ENCODE measurements at places on chromosomes 4 and X. TPM values are rescaled to one million over a fixed set of nuclear protein-coding genes. Genes with fewer than 3 reads are reported as not detected.
A peak's percentile ranks its signal among the peaks of the same experiment; 100 is the strongest.

DNA sequence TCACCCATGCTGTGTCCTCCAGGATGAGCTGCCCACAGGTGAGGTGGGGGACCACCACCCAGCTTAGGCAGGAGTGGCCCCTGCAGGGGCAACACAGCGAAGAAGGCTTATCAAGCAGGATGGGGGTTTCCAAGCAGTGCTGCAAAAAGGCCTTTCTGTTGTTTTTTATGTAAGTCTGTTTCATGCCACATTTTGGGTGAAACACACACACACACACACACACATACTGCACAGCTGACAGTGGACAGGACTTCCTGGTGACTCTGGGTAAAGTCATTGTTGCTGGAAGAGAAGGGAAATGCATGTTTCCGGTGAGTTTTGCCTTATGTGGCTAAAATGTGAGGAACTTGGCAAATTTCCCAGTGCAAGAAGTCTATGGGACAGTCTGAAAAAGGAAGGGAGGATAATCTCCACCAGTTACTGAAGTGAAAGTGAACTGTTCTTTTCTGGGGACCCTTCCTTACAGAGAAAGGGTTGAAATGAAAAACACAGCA lies 119.2 kb downstream of the IRF2 start:
- DNase-seq: peak; percentile 54

DNA sequence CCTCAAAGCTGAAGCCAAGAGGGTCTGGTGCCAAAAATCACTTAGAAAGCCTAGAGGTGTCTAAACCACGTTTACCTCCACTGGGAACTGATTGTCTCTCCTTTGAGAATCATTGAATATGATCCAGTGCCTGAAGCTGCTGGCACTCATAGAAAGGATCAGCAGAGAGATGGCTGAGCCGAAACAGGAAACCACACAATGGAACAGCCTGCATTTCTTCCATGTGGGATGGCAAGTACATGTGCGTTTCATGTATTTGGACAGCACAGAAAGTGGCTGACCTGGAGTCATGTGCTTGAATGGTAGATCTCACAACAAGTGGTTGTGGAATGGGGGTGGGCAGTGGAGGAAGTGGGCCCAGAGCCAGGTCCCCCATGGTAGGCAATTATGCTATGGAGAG lies 533.7 kb downstream of the INPP4B start:
- DNase-seq: no peak

GRCh38 chr4:22129454-22130029 lies 181.0 kb upstream of the KCNIP4 start:
- peak; percentile 39 for DNase-seq

GRCh38 chr4:58090539-58090938 lies 980.4 kb upstream of the IGFBP7 start:
- DNase-seq: no peak

GRCh38 chr4:114577386-114577785 lies 21.2 kb upstream of the UGT8 start:
- DNase-seq: no peak

- DNase-seq: no peak
Observed at GRCh38 chr4:163195247-163195765, 28.6 kb upstream of the NAF1 start.

GRCh38 chr4:101280866-101281600 lies 66.3 kb downstream of the PPP3CA start:
- no peak for DNase-seq

DNA sequence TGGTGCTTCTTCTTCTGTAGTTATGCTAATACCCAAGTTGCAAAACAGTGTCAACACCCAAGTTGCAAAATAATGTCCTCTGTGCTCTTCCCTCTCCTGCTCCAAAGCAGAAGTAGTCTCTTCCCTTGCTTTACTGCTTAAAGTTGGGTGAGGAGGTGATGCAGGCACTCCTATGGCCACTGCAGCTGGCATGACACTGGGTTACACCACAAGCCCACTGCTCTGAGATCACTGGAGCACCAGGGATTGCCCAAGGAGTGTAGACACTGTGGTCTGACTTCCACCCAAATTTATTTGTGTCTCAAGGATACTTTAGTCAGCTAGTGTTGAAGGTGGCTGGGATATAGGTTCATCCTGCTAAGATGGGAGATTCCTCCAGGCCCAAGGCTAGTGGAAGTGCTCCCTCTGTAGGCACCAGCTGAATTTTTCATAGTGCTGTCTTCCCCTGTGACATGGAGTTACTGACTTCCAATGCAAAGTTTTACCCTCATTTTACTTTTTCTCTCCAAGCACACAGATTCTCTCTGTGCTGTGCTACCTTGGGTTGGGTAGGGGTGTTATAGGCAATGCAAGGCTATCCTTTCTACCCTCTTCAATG lies 196.2 kb upstream of the TENT5D start:
- DNase-seq: no peak

- peak; percentile 33 for DNase-seq
Observed at GRCh38 chrX:47628982-47629381, 748 bp downstream of the CFP start.

DNA sequence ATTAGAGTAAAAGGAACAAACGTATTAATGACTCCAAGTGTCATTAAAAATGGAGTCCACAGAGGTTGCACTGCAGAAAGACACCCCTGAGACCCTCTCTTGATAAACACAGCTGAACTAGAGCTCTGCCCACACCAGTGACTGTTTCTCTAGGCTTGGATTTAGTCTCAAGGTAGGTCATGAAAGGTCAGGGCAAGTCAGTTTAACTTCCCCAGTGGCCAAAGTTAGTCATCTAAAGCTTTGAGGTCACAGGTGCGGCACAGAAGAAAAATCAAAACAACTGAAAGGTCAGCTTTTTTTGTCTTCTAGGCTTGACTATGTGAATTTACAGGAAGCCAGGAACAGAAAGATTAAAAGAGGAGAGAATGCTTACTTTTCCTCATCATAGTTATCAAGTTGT lies 749.6 kb downstream of the RAB28 start:
- DNase-seq: no peak

GRCh38 chrX:65781845-65782244 lies 114.4 kb downstream of the MSN start:
- no peak for DNase-seq

- no peak for DNase-seq
Observed at GRCh38 chrX:43962636-43963035, 10.6 kb downstream of the NDP start.

- peak; percentile 5 for DNase-seq
Observed at GRCh38 chr4:118033148-118034052, 886 bp upstream of the NDST3 start.

DNA sequence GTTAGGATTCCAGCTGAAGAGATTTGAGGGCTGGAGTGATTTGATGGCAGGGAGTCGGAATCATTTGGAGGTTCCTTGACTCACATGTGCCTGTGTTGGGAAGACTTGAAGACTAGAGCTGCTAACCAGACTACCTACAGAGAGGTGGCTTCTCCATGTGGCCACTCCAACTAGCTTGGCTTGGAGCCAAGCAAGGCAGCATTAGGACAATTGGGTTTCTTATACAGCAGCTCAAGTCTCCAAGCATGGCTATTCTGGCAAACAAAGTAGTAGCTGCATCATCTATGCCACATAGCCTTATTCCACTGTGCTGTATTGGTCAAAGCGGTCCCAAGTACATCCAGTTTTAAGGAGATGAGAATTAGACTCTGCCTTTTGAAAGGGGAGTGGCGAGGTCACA lies 171.7 kb upstream of the SLC4A4 start:
- DNase-seq: no peak

GRCh38 chr4:13681570-13681969 lies 54.0 kb upstream of the BOD1L1 start:
- no peak for DNase-seq

DNA sequence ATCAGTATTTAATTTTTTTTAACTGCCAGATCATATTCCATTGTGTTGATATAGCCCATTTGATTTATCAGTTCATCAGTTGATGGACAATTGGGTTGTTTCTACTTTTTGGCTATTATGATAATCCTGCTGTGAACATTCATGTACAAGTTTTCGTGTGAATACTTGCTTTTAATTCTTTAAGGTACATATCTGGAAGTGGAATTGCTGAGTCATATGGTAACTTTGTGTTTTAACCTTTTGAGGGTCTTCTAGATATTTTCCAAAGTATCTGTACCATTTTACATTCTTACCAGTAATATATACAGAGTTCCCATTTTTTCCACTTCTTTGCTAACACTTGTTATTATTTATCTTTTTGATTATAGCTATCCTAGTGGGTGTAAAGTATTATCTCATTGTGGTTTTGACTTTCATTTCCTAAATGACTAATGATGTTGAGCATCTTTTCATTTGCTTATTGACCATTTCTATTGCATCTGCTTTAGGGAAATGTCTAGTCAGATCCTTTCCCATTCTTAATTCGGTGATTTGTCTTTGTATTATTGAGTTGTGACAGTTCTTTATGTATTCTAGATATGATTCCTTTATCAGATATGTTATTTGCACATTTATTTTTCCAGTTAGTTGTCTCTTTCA lies 75.2 kb upstream of the NUDT6 start:
- no peak for DNase-seq

DNA sequence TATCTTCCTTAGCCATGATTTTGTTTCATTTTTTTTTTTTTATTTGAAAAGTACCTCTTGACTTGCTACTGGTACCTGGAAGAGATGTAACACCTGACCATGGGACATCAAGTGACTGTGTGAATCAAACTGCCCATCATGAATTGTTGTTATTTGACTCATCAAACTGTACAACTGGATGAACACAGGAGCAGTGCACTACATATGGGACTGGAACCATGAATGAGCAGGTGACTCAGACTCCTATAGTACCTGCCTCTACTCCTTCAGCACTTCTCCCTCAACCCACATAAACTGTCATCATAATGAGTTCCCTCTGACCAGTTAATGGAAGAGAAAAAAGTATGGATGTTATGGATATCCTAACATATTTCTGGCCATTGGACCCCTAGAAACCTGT lies 15.9 kb upstream of the UBE2D3 start:
- no peak for DNase-seq

DNA sequence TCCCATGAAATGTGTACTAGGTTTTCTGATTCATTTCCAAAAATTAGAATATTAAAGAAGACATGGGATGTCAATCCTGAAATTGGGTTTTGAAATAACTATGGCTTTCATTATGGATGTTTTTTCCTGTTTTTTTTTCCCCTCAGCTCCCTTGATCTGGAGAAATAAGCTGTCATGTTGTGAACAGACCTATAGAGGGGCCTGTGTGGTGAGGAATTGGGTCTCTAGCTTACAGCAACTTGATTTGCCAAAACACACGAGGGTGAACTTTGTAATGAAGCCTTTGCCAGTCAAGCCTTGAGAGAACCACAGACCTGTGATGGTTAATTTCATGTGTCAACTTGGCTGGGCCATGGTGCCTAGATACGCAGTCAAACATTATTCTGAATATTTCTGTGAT lies 2413.6 kb downstream of the PCDH7 start:
- no peak for DNase-seq

GRCh38 chrX:120857240-120857639 lies 18.4 kb downstream of the CT47B1 start:
- DNase-seq: peak; percentile 6

- DNase-seq: no peak
Observed at GRCh38 chrX:53594354-53594753, 92.2 kb downstream of the HUWE1 start.

DNA sequence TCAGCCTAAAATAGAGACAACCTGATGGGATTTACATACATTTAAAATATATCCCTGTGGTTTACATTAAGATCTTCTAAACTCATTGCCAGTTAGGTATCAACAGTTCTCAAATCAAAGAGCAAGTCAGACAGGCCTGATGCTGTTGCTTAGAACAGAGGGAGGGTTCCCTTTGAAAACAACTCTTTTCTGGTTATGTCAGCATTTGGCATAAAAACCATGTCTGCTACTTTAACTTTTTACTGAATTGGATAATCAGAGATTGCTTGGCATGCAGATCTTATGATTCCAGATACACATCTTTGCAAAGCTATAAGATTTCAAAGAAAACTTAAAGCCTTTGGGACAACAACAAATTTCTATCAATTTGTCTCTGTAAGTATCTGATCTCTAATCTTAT lies 140.8 kb downstream of the CPE start:
- DNase-seq: no peak

DNA sequence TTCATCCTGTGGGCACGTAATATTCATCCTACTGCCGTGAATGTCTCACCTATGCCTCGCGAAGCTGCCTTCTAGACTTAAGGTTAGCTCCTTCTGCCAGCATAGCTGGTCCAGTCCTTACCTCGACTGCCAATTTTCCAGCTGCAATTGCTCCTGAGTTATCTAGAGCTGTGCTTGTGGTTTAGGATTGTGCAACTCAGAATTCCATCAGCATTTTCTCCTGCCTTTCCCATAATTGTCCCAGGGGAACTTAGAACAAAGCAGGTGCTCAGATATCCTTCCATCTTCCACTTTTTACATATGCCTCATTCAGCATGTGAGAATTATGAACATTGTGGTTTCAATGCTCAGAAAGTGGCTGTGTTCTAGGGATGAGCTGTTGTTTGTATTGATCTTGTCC lies 131.4 kb upstream of the ADGRL3 start:
- DNase-seq: no peak

DNA sequence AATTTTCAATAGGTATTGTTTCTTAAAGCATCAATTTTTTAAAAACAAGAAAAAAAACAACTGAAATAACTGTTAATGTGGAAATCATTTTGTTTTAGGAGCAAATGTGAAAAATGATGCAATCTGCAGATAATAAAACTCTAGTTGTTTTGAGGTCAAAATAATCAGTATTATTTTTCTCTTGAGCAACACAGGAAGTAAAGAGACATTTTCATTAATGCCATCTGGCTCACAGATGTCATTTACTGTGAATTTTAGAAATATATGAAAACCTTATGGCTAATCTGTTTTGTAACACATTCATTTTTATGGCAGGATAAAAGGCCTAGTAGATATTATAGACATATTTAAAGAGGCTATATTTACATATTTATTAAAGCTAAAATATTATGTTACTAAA lies 141.6 kb downstream of the PCDH18 start:
- DNase-seq: no peak

- DNase-seq: peak; percentile 74
Observed at GRCh38 chr4:22237155-22237751, 278.6 kb downstream of the ADGRA3 start.

GRCh38 chr4:181176306-181176705 lies 1066.9 kb upstream of the TENM3 start:
- DNase-seq: no peak

The GASK1B gene
- not detected for total RNA-seq

The DRD5 gene
- not detected for total RNA-seq

The STPG2 gene
- 0.18 TPM for total RNA-seq

The RENBP gene
- 15.8 TPM for total RNA-seq

The PRKG2 gene
- total RNA-seq: 0.54 TPM

The HMX1 gene
- not detected for total RNA-seq

The CXorf49 gene
- total RNA-seq: not detected

The ESX1 gene
- total RNA-seq: not detected

The HTN1 gene
- not detected for total RNA-seq
